ENCODE measurements at places on chromosomes 6 and 20. TPM values are rescaled to one million over a fixed set of nuclear protein-coding genes. Genes with fewer than 3 reads are reported as not detected.

Gene SCRT2
- total RNA-seq, result not detected

Gene IDH3B
- 50.0 TPM for total RNA-seq

- no peak for DNase-seq
These were observed 55.5 kb downstream of the TTI1 start for GRCh38 chr20:37977786-37978185.

Gene ALDH5A1
- 3.0 TPM for total RNA-seq
